ENCODE measurements at places on chromosomes 13 and 19.

DNA sequence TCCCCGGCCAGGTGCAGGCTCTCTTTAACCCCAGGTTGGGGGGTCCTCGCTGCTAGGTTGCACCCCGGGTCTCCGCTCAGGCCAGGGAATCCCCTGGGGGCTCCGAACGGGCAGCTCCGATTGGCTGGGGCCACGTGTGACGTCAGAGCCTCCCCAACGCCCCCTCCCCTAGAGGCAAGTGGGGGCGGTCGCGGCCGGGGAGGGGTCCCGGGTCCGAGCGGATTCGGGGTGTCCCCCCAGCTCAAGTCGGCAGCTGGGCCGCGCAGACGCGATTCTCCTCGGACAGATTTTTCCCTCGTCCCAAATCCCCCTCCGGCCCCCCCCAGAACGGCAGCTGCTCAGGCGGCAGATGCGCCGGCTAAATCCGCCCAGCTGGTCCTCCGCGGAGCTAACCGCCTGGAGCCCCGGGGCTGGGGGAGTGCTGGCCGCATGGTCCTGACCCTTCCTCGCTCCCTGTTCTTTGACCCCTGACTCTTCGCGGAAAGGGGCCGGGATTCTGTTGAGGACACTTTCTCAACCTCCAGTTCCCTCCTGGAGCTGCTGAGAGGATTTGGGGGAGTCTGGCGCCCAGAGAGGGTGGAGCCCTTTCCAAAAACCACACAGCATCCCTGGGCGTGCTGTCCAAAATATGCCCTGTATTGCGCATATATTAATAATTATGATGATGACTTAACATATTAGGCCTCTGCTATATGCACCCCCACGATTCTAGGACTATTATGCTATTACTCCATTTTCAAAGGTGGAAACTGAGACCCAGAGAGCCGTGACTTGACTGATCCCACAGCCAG is 25.4 kb upstream of the SEMA6B start:
- no peak for DNase-seq

DNA sequence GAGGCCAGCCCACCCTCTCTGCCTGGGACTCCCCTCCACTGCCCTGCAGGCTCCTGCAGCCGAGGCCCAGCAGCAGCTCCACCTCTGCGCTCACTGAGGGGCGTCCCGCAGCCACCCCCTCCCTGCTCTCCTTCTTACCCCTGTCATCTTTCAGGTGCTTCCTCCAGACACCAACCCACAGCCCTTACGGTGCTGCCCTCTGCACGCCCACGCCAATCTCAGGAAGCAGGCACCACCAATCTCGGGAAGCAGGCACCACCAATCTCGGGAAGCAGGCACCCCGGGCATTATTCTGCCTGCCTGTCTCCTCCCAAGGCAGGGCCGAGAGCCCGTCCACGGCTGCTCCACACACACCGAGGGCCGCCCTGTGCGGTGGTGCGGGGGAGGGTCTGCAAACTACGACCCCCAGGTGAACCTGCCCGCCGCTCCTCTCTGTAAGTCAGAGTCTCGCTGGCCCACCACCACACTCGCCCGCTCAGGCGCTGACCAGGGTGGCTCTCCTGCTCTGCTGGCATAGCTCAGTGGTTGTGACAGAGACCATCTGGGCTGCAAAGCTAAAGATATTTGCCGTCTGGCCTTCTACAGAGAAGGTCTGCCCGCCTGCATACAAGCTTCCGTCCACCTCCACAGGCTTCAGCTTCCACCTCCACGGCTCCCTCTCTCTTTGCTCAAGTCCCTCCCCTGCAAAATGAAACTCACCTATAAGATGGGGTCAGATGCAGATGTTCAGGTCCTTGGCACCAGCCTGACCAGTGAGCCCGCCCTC is 2.9 kb downstream of the LSM7 start:
- DNase-seq, result no peak

GRCh38 chr13:85935868-85936467 is 136.7 kb upstream of the SLITRK6 start:
- no peak for DNase-seq

- peak; percentile 82 for DNase-seq
Measured at GRCh38 chr19:42295831-42296525, 6.0 kb upstream of the PRR19 start.

GRCh38 chr13:112733661-112734379 is 44.0 kb downstream of the ATP11A start:
- no peak for DNase-seq

GRCh38 chr13:98913741-98914140 is 64.1 kb downstream of the DOCK9 start:
- no peak for DNase-seq

DNA sequence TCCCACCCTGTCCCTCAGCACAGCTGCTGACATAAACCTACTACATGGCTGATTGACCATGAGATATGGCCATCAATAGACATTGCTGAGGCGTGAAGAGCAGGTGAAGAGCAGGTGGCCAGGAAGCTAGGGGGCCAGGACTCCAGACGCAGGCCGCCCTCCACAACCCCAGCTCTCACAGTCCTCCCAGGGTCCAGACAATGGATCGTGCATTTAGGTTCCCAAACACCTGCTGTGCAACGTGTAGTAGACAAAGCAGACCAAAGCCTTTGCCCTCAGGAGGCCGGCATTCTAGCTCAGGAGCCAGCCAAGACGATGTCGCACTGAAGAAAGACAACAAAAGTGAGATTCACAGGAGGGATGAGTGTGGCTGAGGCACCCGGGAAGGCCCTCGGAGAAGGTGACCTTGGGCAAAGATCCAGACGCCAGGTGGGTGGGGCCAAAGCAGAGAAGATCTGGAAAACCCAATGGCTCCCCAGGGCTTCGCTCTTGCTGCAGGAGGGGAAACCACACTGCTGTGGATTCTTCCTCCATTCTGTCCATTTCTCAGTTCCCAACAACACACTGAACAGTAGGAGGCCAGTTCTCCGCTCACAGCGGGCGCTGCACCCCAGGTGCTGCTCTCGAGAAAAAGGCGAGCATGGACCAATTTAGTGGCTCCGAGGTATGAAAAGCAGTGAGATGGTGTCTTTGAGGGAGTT is 1.4 kb downstream of the FFAR1 start:
- DNase-seq, result no peak

DNA sequence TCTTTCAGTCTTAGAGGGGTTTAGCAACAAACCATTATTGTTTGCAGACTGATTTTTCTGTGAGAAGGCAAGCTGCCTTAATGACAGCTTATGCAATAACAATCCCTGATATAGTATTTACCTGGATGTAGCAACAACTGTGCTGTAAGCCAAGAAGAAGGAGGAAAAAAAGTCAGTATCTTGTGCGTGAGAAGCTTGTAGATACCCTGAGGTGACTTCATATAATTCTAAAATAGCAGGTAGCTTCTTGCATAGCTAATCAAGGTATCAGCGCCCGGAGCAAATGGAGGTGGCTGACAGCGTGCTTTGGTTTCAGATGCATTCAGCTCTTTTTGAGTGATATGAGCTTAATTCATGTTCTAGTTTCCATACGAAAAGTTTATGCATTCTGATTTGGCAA is 309.8 kb downstream of the KLF5 start:
- DNase-seq, result no peak

GRCh38 chr13:102443249-102443648 is 41.4 kb upstream of the FGF14 start:
- DNase-seq, result no peak

- DNase-seq, result no peak
Measured at GRCh38 chr19:39802958-39803357, 24.3 kb downstream of the LEUTX start.

DNA sequence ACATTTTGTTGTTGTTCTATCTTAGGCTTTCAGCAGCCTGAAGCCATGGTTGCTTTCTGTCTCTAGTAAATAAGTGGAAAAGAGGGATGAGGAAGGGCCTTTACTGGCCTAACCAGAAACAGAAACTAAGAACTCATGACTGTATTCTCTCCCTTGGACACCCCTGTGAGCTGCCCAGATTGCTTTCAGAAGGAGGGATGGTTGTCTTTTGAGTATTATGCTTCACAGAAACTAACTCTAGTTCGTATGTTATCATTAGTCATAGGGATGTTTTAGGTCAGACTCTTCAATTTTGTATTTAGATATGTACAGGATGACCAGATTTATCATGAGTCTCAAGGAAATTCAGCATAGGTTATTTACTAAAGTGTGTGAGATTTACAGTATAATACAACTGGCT is 17.5 kb downstream of the BORA start:
- DNase-seq, result no peak

GRCh38 chr13:76439546-76439945 is 446.7 kb downstream of the KCTD12 start:
- DNase-seq, result no peak
